ENCODE measurements at places on chromosomes 13 and 19. TPM values are rescaled to one million over a fixed set of nuclear protein-coding genes. Genes with fewer than 3 reads are reported as not detected.

- no peak for DNase-seq
Measured at GRCh38 chr13:64791373-64791772, 2438.8 kb downstream of the PCDH9 start.

DNA sequence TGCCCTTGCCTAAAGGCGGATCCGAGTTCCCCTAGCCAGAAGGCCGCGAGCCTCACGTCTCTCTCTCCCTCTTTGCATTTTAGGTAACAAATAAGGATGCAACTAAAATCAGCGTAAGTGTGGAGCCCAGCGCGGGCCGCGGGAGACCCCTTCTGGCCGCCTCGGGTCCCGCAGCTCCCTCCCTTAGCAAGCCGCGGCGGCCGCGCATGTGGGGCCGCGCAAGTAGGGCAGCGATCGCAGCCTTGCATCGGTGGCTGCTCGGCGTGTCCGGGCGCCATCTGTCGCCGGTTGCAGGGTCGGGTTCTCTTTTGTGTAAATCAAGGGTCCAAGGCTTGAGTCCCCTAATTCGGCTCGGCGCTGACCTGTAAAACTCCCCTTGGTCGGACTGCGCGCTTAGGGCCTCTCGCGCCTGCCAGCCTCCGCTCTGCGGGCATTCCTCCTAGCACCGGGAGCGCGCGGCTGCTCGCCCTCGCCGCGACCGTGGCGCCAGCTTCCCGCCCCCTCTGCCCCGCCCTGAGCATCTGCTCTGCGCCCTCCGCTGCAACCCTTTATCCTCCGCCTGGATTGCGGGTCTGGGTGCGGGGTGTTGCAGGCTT, 2.7 kb downstream of the VSTM2B start:
- peak; percentile 49 for DNase-seq

DNA sequence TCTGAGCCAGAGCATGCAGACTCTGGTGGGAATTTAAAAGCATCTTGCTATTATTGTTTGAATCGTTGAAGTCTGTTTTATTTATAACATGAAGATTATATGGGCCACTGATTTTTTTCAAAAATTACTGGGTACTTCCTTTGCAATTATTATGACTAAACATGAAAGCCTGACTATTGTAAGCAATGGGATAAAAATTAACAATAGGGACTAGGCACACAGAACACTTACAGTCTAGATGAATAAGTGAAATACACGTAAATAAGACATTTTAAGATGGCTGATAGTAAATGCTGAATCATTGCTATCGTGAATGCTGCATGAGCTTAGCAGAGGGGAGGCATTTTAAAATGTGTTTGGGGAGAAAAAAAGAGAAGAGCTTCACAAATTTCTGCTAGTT, 81.0 kb upstream of the MAB21L1 start:
- no peak for DNase-seq

Gene SIGLEC7
- not detected for total RNA-seq
